ENCODE measurements at places on chromosomes 1 and 21. TPM values are rescaled to one million over a fixed set of nuclear protein-coding genes. Genes with fewer than 3 reads are reported as not detected.

GRCh38 chr1:205316161-205316566, 5.4 kb downstream of the NUAK2 start:
- DNase-seq, result no peak

The TTLL7 gene
- total RNA-seq, result 134 TPM

DNA sequence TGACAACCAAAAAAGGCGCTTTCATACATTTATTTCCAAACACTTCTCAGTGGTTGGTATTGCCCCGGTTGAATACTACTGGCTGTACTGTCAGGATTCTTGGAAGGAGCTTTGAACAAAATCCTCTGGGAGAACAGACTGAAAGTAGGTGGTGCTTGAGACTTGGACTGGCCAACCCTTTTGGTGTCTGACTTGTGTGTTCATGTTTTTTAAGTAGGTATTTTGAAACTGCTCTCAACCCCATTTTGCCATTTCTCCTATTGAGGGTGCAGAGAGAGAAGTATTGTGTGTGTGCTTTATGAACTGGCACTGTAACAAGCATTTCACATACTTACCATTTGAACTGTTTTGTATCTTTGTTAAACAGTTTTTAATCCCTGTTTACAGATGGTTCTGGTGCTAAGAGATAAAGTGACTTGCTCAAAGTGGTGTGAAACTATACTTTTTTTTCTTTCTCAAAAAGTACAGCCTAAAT, 21.2 kb downstream of the ARID1A start:
- DNase-seq, result no peak

- DNase-seq, result no peak
These were observed 112.3 kb upstream of the COL11A1 start for GRCh38 chr1:103220631-103221041.

The TMEM52 gene
- 1.6 TPM for total RNA-seq

The SH2D1B gene
- total RNA-seq, result not detected

DNA sequence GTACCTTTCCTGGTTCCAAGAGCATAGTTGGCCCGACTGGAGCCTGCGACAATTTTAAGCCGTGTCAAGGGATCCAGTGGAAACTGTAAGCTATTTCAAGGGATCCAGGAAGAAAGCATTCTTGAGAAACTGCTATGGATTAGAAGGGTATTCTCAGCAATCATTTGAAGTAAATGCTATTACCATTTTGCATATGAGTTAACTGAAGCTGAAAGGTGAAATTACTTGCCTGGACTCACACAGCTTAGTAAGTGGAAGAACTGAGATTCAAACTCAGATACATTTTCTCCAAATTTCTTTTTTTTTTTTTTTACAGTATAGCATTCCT, 589 bp downstream of the ZNF684 start:
- DNase-seq, result no peak

The NFASC gene
- 27.3 TPM for total RNA-seq

The HTR1D gene
- under 0.01 TPM for total RNA-seq

The TENT5C gene
- 4.9 TPM for total RNA-seq

- DNase-seq, result no peak
These were observed 82.9 kb upstream of the ACTL8 start for GRCh38 chr1:17672226-17672625.

DNA sequence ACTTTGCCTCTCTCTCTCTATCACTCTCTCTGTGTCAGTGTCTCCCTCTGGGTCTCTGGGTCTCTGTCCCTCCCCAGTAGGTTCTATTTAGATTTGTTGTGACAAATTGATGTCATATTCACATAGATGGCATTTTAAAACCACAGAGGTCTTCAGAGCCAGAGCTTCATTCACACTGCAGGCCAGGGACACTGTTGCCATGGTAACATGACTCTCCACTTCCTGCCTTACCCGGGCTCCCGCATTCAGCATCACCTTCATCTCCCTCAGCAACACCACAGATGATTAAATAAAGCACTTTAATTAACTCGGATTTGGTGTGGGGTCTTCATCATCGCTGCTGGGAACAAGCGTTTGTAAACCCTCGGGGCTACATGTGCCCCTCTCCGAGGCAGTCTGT, 132.6 kb downstream of the ETS2 start:
- no peak for DNase-seq

The FAM78B gene
- total RNA-seq, result 4.1 TPM

The TBCE gene
- 44.0 TPM for total RNA-seq
